Effector memory CD8-positive, alpha-beta T cell (primary cell): ENCODE measurements at places on chromosomes 7 and 10.

- peak overlapping the region; percentile 96 for H3K27ac ChIP-seq
- no peaks in the 10 kb centered on the region for H3K27me3 ChIP-seq
- H3K36me3 ChIP-seq: peaks cover 47% of the 10 kb centered on the region
- no peak overlapping the region for H3K4me3 ChIP-seq
Observed at GRCh38 chr7:2952316-2952715, 91.4 kb downstream of the CARD11 start.

- H3K4me1 ChIP-seq: no peaks in the 10 kb centered on the region
- H3K36me3 ChIP-seq: no peaks in the 10 kb centered on the region
- no peak overlapping the region for H3K27ac ChIP-seq
- H3K27me3 ChIP-seq: peaks cover 30% of the 10 kb centered on the region
- no peak for DNase-seq
- H3K4me3 ChIP-seq: no peak overlapping the region
Observed at GRCh38 chr10:77592510-77592909, 45.1 kb downstream of the KCNMA1 start.

DNA sequence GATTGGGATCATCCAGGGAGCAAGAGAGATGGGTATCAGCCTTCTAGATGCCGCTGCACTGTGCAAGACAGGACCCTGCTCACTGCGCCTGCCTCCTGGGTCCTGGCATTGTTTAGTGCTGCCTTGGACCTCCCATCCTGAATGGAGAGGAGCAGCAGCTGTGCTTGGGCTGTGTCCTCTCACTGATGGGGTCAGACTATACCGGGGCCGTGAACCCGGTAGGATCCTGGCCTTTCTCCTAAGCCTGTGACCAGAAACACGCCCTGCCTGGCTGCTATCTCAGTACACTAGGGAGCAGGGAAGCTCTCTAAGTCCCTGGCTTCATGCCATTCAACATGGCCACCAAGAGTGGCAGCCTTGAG lies 309.4 kb upstream of the ZNF32 start:
- peaks cover 32% of the 10 kb centered on the region for H3K27me3 ChIP-seq
- no peaks in the 10 kb centered on the region for H3K36me3 ChIP-seq
- no peak overlapping the region for H3K4me3 ChIP-seq
- DNase-seq: no peak
- no peaks in the 10 kb centered on the region for H3K4me1 ChIP-seq
- no peak overlapping the region for H3K27ac ChIP-seq

GRCh38 chr7:24769014-24769830 lies 12.0 kb upstream of the GSDME start:
- no peak overlapping the region for H3K27ac ChIP-seq
- H3K27me3 ChIP-seq: peaks cover 53% of the 10 kb centered on the region
- no peaks in the 10 kb centered on the region for H3K4me1 ChIP-seq
- no peak for DNase-seq
- no peaks in the 10 kb centered on the region for H3K36me3 ChIP-seq
- no peak overlapping the region for H3K4me3 ChIP-seq

DNA sequence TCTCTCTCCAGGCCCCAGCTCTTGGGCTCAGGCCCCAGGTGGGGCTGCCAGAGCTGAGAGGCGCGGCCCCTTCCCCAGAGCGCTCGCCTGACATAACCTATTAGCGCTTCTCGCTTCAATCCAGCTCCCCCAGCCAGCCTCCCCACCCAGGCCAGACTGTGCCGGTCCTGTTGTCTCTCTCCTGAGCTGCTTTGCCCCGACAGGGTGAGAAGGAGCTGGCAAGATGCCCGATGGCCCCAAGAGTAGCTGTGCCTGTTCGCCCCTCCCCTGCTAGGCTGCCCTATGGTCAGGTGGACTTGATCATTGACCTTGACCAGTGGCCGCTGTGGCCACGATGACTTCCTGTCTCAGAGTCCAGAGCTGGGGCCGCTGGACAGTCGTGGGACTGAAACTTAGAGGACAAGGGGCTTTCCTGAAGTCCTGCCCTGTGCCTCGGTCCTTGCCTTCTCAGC lies 9.1 kb downstream of the TMEM270 start:
- H3K27ac ChIP-seq: peak overlapping the region; percentile 39
- H3K4me3 ChIP-seq: no peak overlapping the region
- DNase-seq: no peak

- no peaks in the 10 kb centered on the region for H3K4me1 ChIP-seq
- H3K27ac ChIP-seq: no peak overlapping the region
- no peak overlapping the region for H3K4me3 ChIP-seq
- DNase-seq: no peak
- no peaks in the 10 kb centered on the region for H3K27me3 ChIP-seq
- no peaks in the 10 kb centered on the region for H3K36me3 ChIP-seq
Observed at GRCh38 chr10:19659920-19660655, 156.1 kb upstream of the PLXDC2 start.

- no peak for DNase-seq
- H3K4me3 ChIP-seq: no peak overlapping the region
- H3K27me3 ChIP-seq: peaks cover 32% of the 10 kb centered on the region
- no peaks in the 10 kb centered on the region for H3K36me3 ChIP-seq
- H3K4me1 ChIP-seq: no peaks in the 10 kb centered on the region
- H3K27ac ChIP-seq: no peak overlapping the region
Observed at GRCh38 chr10:47401874-47402640, 18.0 kb upstream of the ZNF488 start.

- no peak overlapping the region for H3K4me3 ChIP-seq
- peak overlapping the region; percentile 23 for H3K27ac ChIP-seq
- peaks cover 22% of the 10 kb centered on the region for H3K36me3 ChIP-seq
- no peaks in the 10 kb centered on the region for H3K27me3 ChIP-seq
- H3K4me1 ChIP-seq: peaks cover 13% of the 10 kb centered on the region
- DNase-seq: no peak
Observed at GRCh38 chr7:30352169-30352568, 67.8 kb downstream of the ZNRF2 start.

DNA sequence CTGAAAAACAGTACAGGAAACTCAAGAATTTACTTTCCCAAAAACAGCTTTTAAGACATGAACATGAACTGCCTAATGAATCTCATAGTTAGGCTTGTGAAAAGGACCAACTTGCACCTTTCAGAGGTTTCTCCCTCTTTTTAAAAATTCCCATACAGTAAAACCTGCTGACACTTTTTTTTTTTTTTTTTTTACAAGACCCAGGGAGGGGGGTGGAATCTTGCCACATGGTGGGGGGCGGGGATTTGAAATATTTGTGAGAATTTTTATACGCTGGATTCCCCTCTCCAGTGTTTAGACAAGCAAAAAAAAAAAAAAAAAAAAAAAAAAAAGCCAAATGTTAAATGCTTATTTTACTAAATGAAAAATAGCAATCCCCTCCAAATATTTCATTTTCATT lies 57.4 kb downstream of the HIBADH start:
- no peak for DNase-seq
- H3K27me3 ChIP-seq: no peaks in the 10 kb centered on the region
- no peak overlapping the region for H3K4me3 ChIP-seq
- H3K36me3 ChIP-seq: peaks cover 3% of the 10 kb centered on the region
- H3K27ac ChIP-seq: no peak overlapping the region

- no peaks in the 10 kb centered on the region for H3K36me3 ChIP-seq
- peaks cover 9% of the 10 kb centered on the region for H3K4me1 ChIP-seq
- no peak overlapping the region for H3K27ac ChIP-seq
- peaks cover 27% of the 10 kb centered on the region for H3K27me3 ChIP-seq
- no peak overlapping the region for H3K4me3 ChIP-seq
Observed at GRCh38 chr7:129205987-129206785, 17.8 kb downstream of the SMO start.

- H3K27me3 ChIP-seq: no peaks in the 10 kb centered on the region
- H3K36me3 ChIP-seq: peaks cover 4% of the 10 kb centered on the region
- H3K4me1 ChIP-seq: no peaks in the 10 kb centered on the region
Observed at GRCh38 chr7:14542624-14543023, 359.9 kb downstream of the DGKB start.

DNA sequence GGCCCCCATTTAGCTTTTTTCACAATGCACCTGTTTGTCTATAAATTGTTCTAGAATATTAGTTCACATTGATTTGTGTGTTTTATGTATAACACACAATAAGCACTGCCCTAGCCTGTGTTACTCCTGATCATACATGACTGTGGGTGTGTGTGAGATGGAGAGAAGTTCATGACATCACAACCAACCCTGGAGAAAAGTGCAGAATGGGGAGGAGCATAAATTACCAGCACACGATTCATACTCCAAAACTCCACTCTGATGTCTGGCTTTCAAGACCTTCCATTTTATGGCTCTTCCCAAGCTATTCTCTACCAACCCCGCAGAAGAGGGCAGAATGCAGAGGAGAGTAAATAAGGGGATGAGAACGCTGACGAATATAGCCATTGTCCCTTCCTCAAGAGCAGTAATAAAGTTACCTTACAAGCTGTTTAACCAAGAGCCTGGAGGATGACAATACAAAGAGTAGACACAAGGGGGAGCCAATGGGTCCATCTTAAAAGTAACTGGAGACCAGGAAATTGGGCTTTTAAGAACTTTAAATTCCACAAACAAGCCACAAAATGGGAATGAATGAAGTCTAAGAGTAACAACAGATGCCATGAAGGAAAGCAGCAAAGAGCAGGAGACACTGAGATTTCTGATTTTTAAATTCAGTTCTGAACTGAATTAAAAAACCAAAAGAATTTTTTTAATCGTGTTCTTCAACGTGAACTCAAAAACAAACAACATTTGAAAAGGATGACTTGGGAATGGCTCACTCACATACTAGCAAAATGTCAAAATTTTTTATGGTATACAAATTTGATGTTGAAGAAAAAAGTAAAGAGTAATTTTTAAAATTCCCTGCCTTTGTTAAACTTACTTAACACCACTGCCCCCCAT lies 159.6 kb downstream of the PARD3 start:
- H3K4me3 ChIP-seq: no peak overlapping the region
- H3K27me3 ChIP-seq: peaks cover 7% of the 10 kb centered on the region
- no peak for DNase-seq

GRCh38 chr7:13949445-13949844 lies 40.0 kb downstream of the ETV1 start:
- H3K36me3 ChIP-seq: no peaks in the 10 kb centered on the region
- H3K27ac ChIP-seq: no peak overlapping the region
- H3K4me1 ChIP-seq: no peaks in the 10 kb centered on the region
- no peaks in the 10 kb centered on the region for H3K27me3 ChIP-seq
- no peak for DNase-seq

DNA sequence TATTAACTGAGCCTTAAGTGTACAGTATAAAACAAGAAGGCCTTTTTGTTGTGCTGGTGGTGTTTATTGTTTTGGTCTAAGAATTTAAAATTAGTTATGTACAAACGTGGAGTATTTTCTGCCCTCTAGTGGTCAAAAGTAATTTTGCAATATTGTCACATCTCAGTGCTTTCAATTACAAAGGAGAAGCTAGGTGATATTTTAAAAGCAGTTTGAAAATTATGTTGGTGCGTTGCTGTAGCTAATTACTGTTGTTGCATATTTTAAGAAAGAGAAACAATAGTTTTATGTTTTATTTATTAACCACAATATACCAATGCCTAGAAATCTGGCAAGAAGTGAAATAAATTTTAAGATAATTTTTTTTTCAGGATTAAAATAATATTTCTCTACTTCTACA lies 11.4 kb downstream of the NPVF start:
- no peaks in the 10 kb centered on the region for H3K4me1 ChIP-seq
- H3K36me3 ChIP-seq: no peaks in the 10 kb centered on the region
- no peak for DNase-seq
- H3K27ac ChIP-seq: no peak overlapping the region

DNA sequence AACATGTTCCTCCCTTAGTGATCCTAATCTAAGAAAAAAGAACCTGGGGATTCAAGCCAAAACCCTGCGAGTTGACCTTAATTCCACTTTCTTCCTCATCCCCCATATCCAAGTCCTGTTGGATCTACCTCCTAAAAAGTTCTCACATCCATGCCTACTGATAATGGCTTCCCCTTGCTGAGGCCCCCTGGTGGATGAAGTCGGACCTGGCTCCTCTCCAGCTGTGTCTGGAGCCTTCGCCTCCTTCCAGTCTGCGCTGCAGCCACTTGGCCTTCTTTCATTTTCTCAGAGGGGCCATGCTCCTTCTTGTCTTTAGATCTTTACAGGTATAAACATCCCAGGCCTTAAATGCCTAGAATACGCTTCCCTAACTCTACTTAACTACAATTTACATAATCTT lies 8.1 kb downstream of the PDE1C start:
- no peaks in the 10 kb centered on the region for H3K4me1 ChIP-seq
- DNase-seq: no peak
- no peak overlapping the region for H3K4me3 ChIP-seq
- H3K27me3 ChIP-seq: no peaks in the 10 kb centered on the region

GRCh38 chr7:1229956-1230355 lies 2.7 kb upstream of the UNCX start:
- no peak for DNase-seq
- H3K4me3 ChIP-seq: peak overlapping the region; percentile 21
- H3K27me3 ChIP-seq: peaks cover 63% of the 10 kb centered on the region
- H3K36me3 ChIP-seq: peaks cover 49% of the 10 kb centered on the region

DNA sequence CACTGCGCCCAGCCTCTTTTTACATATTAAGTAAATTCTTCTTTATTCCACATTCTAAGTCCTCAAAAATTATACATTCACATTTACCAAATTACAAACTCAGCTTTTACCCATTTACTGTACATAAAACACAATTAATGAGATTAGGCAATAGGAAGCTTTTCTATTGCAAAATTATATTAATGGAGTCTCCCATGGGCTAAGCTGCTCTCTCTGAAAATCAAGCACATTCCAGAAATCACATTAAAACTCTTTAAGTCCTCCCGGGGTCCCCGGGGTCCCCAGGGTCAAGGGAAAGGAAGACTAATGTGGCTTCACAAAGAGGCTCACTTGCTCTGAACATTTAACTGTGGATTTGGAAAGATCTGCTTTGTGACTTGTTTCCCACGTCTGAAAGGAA lies 127.4 kb upstream of the KMT2E start:
- H3K4me3 ChIP-seq: no peak overlapping the region
- peaks cover 15% of the 10 kb centered on the region for H3K27me3 ChIP-seq
- H3K4me1 ChIP-seq: peaks cover 5% of the 10 kb centered on the region
- DNase-seq: no peak
- H3K36me3 ChIP-seq: peaks cover 4% of the 10 kb centered on the region
- H3K27ac ChIP-seq: no peak overlapping the region

DNA sequence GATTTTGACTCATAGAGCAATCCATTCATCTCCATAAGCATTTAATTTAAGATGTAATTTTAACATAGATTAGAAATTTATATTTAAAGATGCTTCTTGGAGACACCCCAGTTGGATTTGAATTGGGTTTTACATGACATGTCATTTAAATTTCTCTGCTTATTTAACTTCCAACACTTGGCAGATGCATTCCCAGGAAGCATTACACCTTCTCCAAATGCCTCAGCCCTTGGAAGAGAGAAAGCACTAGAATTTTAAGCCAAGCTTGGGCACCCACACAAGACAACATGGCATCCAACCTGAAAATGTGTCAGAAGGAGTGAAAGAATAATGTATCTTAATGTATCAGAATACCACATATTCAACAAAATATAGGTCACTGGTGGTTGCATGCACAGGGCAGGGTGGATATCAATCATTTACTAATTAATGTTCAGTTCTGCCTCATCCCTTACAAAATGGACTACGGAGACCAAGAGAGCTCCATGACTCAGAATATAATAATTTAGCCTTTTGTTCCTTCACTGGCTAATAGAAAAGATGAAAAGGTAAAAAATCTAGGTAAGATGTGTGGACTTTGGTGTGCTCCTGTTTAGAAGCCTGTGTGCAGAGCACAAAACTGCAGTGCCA lies 541.7 kb upstream of the SORCS1 start:
- H3K4me1 ChIP-seq: no peaks in the 10 kb centered on the region
- no peak for DNase-seq
- H3K27ac ChIP-seq: no peak overlapping the region
- no peaks in the 10 kb centered on the region for H3K36me3 ChIP-seq

- H3K27ac ChIP-seq: no peak overlapping the region
- DNase-seq: no peak
- H3K4me1 ChIP-seq: no peaks in the 10 kb centered on the region
- H3K27me3 ChIP-seq: peaks cover 30% of the 10 kb centered on the region
- H3K36me3 ChIP-seq: no peaks in the 10 kb centered on the region
- H3K4me3 ChIP-seq: no peak overlapping the region
Observed at GRCh38 chr7:22008683-22009082, 63.0 kb upstream of the CDCA7L start.
